ENCODE measurements at places on chromosomes 7 and 10.

DNA sequence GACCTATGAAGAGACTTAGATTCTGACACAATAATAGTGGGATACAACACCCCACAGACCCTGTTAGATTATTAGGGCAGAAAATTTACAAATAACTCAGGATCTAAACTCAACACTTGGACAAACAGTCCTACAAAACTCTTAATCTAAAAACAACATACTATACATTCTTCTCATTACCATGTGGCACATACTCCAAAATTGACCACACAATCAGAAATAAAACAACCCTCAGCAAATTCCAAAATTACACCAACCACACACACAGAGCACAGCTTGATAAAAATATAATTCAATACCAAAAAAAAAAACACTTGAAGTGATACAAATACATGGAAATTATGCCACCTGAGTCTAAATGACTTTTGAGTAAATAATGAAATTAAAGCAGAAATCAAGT, 7.8 kb downstream of the ZNF680 start:
- no peak for DNase-seq

DNA sequence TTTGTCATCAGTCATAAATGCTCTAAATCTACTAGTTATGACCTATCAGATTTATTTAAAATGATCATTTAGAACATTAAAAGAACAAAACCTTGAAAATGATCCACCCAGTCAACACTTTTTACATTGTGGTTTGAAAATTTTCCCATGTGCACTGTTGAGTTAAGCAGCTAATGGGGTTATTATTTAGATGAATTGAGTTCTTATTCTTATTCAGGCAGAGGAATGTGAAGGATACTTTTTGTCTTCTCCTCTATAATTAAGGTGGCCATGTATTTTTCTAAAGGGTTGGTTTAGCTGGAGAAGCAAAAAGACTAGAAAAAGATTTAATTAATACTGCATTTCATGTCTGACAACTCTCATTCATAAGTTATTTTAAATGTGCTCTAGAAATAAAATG, 74.9 kb upstream of the FEZF1 start:
- DNase-seq: no peak

DNA sequence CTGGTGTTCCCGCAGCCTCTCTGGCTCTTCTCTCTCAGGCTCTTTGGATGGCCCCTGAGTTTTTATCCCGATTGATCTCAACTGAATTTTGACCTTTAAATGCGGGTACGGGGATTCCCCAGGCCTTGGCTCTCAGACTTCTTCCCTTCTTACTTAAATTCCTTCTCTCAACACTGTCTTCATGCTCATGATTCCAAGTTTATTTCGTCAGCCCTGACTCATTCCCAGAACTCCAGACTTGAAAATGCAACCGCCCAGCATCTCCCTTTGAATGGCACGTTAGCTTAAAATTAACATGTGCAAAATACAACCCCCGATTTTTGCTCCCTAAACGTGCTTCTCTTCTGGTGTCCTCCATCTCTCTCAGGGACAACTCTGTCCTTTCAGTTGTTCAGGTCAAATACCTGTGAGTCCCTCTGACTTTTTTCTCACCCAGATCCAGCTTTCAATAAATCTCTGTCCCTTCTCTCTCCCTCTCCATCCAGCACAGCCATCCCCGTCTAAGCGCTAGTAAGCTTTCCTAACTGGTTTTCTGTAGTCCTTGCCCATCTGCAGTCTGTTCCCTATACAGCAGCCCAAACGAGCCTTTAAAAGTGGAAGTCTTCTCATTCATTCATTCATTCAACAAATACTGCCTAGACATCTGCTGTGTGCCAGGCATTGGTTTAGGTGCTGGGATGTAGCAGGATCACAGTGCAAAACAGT, 7.1 kb downstream of the HECW1 start:
- DNase-seq: no peak

GRCh38 chr7:75638594-75639070, 100.1 kb downstream of the HIP1 start:
- DNase-seq: no peak

DNA sequence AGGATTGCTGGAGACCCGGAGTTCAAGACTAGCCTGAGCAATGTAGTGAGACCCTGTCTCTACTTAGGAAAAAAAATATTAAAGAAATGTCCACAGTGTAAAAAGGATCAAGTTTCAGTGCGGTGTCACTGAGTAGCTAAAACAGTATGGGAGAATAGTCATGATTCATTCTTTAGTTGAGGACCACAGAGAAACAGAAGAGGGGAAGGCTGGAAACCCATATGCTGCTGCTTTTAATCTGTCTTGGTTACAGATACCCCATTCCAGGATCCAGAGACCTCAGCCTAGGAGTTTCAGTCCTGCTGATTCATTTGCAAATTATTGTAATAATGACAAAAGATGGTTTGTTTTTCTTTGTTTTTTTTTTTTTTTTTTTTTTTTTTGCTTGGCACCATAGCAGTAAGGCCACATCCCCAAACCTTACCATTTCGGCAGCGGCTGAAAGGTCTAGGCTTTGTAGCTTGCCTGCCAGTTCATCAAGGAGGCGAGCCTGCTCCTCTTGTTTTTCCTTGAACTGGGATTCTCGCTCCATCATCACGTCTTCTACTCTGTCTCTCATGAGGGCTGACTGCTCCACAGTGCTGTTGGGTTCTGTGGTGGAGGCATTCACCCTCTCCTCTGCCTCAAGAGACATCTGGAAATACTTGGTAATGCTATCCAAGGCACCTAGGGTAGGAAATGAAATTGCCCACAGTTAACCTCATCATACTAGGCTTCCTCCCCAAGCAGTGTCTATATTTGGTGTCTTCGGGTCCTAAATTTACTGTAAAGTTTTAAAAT, 44.2 kb downstream of the DLD start:
- DNase-seq: no peak

- no peak for DNase-seq
These were observed 267.5 kb downstream of the SNX13 start for GRCh38 chr7:17672783-17673182.

- no peak for DNase-seq
These were observed 88.5 kb downstream of the VTI1A start for GRCh38 chr10:112535531-112535951.

- DNase-seq: no peak
These were observed 204.1 kb downstream of the TRIL start for GRCh38 chr7:28754027-28754426.

GRCh38 chr7:114082642-114083165, 163.9 kb upstream of the PPP1R3A start:
- DNase-seq: no peak

DNA sequence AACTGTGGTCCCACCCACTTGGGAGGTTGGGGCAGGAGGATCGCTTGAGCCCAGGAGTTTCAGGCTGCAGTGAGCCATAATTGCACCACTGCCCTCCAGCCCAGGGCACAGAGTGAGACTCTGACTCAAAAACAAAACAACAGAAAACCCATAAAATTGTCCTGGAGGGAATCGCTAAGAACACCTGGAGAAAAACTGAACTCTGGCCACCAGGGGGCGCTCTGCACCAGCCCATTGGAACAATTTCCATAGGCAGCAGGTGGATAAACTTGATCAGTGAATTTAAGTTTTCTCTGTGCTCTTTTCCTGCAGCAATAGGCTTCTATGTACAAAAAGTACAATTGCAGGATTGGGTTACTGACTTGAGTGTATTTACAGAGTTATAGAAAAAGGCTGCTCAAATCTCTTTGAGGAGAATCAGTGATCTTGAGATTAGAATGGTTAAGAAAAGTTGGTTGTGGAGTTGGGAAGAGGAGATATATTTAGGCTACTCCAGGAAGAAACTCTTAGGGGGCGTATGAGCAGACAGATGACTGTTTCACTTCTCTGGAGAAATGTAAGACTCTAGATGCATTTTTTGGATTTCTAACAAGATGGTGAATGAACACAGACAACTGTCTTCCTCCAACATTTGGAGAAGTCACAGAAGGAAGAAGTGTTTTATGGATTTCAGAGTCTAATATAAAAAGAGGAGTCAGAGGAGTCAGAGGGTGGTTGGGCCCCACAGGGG, 274.9 kb upstream of the GALNT17 start:
- DNase-seq: peak; percentile 47

DNA sequence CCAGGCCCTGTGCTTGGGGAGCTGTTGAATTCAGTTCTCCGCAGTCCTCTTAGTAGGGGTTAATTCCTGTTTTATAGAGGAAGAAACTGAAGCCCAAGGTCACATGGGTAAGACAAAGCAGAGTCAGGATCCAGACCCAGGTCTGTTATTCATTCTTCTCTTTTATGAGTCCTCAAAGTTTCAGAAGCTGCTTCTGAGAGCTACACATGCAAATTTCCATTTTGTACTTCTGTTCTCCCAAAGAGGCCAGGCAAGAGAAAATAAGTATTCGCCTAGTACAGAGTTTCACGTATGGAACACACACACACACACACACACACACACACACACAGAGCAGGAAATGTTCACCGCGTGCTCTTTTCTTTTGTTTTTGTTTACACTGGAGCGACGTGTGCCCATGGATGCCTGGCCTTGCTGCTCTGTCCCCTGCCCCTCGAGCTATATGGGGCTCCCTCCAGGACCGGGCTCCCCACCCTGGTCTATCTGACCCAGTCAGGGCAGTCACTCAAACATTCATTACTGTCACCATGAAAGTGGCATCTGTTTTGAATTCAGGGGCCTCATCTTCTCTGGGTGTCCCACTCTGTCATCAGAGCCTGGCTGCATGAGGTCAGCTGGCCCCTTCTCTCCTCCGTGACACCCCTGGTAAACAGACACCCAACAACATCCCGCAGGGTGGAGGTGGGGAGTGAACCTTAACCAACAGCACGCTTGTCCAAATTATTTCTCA, 84.4 kb downstream of the TNS3 start:
- no peak for DNase-seq

DNA sequence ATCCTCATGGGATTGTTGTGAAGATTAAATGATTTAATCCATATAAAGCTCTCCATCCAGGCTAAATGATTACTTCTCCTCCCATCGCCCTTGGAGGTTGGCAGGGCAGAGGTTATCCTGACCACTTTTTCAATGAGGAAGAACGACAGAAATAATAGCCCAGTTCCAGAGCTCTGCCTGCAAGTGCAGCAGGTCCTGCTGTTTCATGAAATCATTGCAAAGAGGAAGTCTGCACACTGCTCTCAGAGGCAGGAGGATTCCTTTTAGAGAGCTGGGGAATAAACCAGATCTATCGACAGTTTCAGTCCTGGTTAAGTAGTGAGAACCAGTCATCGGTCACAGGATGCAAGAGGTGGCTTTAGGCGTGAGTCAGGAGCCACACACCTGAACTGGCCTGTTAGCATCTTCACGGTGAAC, 25.0 kb upstream of the CDH23 start:
- DNase-seq: no peak

- no peak for DNase-seq
These were observed 9.2 kb downstream of the PFKFB3 start for GRCh38 chr10:6211671-6212635.

All from activated naive CD4-positive, alpha-beta T cell treated with Interleukin-2 at 50 U/mL for 16 hours (primary cell).